Bronchial smooth muscle cell (primary cell): ENCODE measurements at places on chromosomes 7 and 10. TPM values are rescaled to one million over a fixed set of nuclear protein-coding genes. Genes with fewer than 3 reads are reported as not detected.

Gene METTL2B
- total RNA-seq: 18.9 and 20.3 TPM in 2 replicates

Gene OR2A7
- total RNA-seq: 0.09 TPM in 1 of 2 replicates, not detected in the other

Gene NOS3
- 0.17 and 0.32 TPM in 2 replicates for total RNA-seq

Gene UNC5B
- 3.9 and 11.4 TPM in 2 replicates for total RNA-seq

Gene TCAF2
- total RNA-seq: 0.63 and 0.94 TPM in 2 replicates

Gene CLIP2
- total RNA-seq: 59.4 and 62.3 TPM in 2 replicates

Gene FKBP6
- not detected in 2 replicates for total RNA-seq

Gene CTBP2
- 62.1 and 81.8 TPM in 2 replicates for total RNA-seq

Gene PAOX
- 6.1 and 6.6 TPM in 2 replicates for total RNA-seq

Gene OR6V1
- total RNA-seq: not detected in 2 replicates

Gene ZNF467
- total RNA-seq: 0.77 and 0.95 TPM in 2 replicates

Gene STEAP4
- under 0.01 TPM in 1 of 2 replicates, not detected in the other for total RNA-seq

Gene OR2A42
- under 0.01 TPM in 1 of 2 replicates, not detected in the other for total RNA-seq

Gene OR2A12
- not detected in 2 replicates for total RNA-seq

Gene AGK
- total RNA-seq: 11.6 and 15.8 TPM in 2 replicates

Gene ANKRD22
- under 0.01 TPM in 1 of 2 replicates, not detected in the other for total RNA-seq

Gene DNAJC1
- 35.3 and 44.0 TPM in 2 replicates for total RNA-seq

Gene AASS
- 22.4 and 33.1 TPM in 2 replicates for total RNA-seq

Gene GSTO2
- total RNA-seq: 1.7 and 2.4 TPM in 2 replicates

Gene HSPA12A
- total RNA-seq: 1.4 and 7.1 TPM in 2 replicates

Gene PNLIPRP2
- not detected in 2 replicates for total RNA-seq

Gene CPVL
- total RNA-seq: 0.16 and 0.69 TPM in 2 replicates

Gene EIF5AL1
- 0.09 and 0.32 TPM in 2 replicates for total RNA-seq

Gene MSS51
- total RNA-seq: 1.1 and 1.4 TPM in 2 replicates

Gene CACNA2D1
- total RNA-seq: 29.1 and 33.3 TPM in 2 replicates

Gene ZNF25
- total RNA-seq: 5.3 and 8.2 TPM in 2 replicates

Gene TBXAS1
- 2.1 and 3.0 TPM in 2 replicates for total RNA-seq

Gene SLC18A3
- total RNA-seq: not detected in 2 replicates

Gene CACUL1
- 11.7 and 15.9 TPM in 2 replicates for total RNA-seq

Gene ANXA8
- 0.32 and 0.52 TPM in 2 replicates for total RNA-seq

Gene CDCA7L
- total RNA-seq: 30.1 and 32.2 TPM in 2 replicates

Gene SPDYE16
- total RNA-seq: under 0.01 and 0.26 TPM in 2 replicates

Gene ERCC6
- 11.1 and 13.4 TPM in 2 replicates for total RNA-seq

Gene PLPP4
- total RNA-seq: under 0.01 and 0.60 TPM in 2 replicates

Gene CAMK1D
- total RNA-seq: 0.79 and 0.94 TPM in 2 replicates

Gene RBM20
- under 0.01 TPM in 1 of 2 replicates, not detected in the other for total RNA-seq

Gene NEURL1
- total RNA-seq: 0.16 and 0.17 TPM in 2 replicates

Gene RRP12
- 8.4 and 8.7 TPM in 2 replicates for total RNA-seq

Gene BICC1
- total RNA-seq: 74.9 and 78.8 TPM in 2 replicates

Gene SPAG6
- not detected in 2 replicates for total RNA-seq

Gene PLEKHS1
- not detected in 2 replicates for total RNA-seq

Gene CYP2C19
- total RNA-seq: not detected in 2 replicates

Gene TRA2A
- total RNA-seq: 26.4 and 27.3 TPM in 2 replicates
